Stimulated activated CD8-positive, alpha-beta memory T cell treated with anti-CD3 and anti-CD28 coated beads, Interleukin-4, amount 100 ng/mL, for 1 hour (primary cell): ENCODE measurements at places on chromosomes 6 and 20.

DNA sequence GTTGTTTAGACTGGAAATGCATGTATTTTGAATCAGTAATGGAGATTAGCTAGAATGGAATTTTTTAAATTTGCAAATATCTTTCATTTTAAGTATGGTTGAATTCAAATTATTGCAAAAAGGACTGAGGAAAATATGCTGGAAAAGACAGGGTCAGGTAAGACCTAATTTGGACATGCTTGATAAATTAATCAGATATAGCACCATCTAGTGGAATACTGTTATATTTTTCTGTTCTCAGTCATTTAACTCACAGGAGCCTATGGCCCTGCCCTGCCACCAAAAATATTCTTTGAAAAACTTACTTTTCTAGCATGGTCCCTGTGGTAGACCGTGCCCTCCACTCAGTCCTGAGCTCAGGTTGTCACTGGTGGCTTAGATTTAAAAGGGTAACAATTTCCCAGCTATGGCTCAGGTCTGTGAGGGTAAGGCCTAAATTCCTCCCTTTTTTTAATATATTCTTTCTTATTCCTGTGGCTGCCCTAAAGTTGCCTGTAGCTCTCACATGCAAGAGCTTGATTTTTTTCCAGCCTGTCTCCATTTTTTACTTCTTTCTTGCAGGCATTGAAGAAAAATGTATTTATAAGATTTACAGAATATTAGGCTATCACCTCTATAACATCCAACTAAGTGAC, 25.3 kb upstream of the KIAA1586 start:
- DNase-seq = no peak

- DNase-seq = no peak
Observed at GRCh38 chr6:105896052-105896820, 189.9 kb upstream of the PRDM1 start.

GRCh38 chr6:25336996-25337395, 57.8 kb downstream of the CARMIL1 start:
- no peak for DNase-seq

GRCh38 chr6:119602215-119603178, 252.9 kb upstream of the MAN1A1 start:
- no peak for DNase-seq

DNA sequence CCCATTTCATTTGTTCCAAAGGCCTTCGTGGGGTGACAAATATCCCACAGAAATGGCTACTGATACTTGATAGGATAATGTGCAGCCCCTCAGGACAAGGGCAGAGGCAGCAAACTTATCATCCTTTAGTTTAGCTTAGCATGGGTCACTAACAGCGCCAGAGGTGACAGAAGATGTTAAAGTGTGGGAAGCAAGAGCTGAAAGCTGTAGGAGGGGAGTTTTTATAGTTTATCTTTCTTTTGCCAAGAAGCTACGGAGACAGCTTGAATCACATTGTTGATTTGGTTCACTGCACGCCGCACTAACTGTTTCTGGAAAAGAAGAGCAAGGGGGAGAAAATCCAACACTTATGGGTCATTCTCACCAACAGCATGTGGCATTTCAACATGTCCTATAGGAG, 773.9 kb upstream of the MMS22L start:
- no peak for DNase-seq

DNA sequence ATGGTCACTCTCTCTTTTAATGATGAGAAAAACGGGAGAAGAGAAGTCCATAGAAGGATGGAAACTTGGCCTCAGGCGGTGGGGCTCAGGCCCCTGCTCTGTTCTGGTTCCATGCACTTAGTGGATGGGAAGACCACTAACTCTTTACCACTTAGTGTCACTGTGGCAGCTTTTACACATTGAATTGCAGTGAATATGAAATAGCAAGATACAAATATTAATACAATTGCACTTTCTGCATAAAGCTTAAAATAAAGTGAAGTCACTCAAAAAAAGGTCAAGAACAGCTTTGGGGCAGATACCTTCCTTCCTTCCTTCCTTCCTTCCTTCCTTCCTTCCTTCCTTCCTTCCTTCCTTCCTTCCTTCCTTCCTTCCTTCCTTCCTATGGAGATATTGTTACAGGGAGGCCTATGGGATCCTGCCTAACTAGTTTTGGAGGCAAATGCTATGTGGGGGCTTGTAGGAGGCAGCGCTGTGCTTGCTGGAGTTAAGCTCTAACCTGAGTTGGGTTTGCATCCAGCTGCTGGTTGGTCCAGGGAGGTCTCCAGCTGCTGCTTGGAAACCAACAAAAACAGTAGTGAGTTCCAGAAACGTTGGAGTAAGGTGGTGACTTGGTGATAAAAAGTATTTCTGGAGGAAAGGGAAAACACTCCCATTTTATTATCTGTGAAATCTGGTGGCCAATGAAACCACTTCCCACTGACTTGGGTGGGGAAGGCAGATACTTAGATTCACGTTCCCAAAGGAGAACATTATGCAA, 62.3 kb upstream of the NKX2-2 start:
- no peak for DNase-seq

DNA sequence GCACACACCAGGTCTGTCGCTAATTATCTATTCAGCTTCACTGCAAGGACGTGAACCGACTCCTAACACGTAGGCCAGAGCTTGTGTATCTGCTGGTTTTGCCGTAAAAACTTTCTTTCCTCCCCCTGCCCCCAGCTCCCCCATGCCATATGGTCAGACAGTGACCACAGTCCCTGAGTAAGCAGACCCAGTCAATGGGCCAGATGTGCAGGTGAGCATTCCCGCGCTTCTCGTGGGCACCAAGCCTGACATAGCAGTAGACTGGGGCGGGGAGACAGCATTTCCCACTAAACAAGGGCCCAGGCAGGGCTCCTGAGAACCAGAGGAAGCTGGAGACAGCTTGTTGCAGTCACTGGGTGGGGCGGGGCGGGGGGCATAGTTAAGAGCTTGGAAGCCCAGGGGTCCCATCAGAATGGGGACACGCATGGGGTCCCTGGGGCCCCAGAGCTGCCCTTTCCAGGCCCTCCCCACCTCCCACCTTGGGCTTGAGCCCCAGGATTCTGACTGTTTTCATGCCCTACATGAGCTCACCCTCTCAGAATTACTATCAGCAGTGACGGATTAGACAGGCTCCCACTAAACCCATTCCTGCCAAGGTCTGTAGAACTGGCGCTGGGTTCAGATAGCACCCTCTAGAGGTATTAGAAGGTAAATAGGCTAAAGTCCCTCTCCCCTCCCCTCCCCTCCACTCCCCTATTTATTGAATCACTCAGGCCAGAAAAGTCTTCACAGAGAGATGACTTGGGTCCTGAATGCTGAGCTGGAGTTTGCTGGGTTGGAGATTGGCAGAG, 51.8 kb downstream of the CDH26 start:
- no peak for DNase-seq

DNA sequence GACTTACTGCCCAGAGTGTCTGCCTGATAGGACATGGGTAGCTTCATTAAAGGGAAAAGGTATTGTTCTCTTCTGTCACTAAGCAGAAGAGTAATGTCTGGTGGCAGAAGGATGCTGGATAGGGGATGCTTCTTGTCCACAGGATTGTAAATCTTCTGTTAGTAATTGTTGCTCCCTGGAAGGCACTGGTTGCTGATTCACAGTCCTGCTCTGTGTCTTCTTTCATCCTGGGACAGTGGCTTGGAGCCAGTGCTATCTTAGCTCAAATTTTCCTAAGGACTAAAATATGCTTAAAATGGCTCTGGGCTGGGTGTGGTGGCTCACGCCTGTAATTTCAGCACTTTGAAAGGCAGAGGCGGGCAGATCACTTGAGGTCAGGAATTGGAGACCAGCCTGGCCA, 48.0 kb downstream of the SYTL3 start:
- no peak for DNase-seq

DNA sequence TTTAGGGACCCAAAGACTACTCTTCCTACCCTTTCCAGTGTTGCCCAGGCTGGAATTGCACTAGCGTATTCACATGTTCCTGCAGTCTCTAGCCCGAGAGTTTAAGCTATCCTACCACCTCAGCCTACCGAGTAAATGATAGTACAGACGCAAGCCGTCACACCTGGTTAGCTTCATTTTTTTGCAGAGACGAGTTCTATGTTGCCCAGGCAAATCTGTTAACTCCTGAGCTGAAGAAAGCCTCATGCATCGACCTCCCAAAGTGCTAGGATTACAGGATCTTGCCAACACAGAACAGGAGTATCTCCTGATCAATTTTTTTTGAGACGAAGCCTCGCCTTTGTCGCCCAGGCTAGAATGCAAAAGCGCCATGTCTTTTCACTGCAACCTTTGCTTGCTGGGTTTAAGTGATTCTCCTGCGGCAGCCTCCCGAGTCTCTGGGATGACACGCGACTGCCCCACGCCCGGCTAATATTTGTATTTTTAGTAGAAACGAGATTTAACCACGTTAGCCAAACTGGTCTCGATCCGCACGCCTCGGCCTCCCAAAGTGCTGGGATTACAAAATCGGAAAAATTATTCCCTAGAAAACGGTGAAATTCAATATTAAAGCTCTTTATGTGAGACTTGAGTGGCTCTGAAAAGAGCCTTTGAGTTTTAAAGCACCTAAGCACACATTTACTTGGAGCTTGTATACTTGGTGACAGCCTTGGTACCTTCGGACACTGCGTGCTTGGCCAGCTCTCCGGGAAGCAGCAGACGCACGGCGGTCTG, 128.5 kb downstream of the HFE start:
- DNase-seq = no peak

DNA sequence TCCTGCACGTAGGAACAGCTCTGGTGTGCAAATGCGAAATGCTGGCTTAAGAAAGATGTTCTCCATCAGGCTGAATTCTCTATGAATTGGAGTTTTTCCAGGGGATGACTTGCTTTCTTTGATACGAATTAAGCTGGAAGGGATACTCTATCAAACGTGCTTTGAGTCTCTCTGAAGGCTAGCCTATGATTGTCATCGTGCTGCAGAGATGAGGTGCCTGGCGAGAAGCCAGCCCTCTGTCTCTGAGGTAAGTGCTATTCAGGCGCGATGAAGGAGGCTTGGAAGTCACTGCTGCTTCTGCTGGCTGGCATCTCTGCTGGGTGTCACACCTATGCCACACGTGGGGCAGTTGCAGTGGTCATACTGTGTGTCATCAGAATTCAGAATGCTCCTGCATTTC, 223.7 kb downstream of the TAF4 start:
- DNase-seq = no peak

DNA sequence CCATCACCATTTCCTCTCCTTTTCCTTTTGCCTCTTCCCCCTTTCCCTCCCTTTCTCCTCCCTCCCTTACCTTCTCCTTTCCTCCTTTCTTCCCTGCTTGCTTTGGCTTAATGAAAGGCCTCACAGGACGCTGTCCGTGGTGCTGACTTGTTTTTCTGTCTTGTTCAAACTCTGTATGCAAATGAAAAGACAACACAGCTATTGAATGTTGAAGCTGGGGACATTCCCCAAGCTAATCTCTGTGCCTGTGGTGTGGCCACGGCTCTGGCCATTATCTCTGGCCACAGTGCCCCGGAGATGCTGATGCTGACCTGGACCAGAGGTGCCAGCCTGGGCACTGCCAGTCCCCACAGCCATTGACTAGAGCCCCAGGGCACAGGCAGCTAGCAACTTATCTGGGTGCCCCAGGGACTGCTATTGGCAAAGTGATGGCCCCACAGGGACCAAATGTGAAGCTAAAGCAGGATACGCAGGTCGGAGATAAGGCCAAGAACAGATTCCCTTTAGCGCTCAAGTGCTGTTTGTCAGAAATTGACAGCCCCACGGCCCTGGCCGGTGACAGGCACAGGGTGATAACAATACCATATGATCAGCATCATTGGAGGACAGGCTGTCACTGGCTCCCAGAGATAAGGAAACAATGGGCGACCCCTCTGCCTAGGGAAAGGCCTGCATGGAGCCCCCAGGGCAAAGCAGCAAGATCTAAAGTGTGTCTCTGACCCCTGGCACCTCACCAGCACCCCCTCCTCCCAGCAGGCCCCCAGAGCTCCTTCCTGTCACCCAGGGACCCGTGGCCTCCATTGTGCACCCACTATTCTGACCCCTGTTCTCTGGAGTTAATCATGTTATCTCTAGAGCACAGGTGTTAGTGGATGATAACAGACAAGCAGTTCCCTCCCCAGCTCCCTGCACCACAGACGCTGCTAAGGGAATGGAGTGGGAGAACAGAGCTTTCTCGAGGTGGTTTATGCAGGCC, 31.6 kb upstream of the SLC32A1 start:
- DNase-seq = peak; percentile 11

DNA sequence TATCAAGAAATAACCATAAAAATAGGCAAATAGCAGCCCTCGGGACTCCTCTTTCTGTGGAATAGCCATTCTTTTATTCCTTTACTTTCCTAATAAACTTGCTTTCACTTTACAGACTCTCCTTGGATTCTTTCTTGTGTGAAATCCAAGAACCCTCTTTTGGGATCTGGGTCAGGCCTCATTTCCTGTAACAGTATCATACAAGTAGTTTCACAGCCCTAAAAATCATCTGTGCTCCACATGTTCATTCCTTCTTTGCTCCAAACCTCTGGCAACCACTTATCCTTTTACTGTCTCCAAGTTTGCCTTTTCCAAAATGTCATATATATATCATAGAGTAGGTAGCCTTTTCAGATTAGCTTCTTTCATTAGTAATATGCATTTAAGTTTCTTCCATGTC, 13.5 kb upstream of the NT5E start:
- no peak for DNase-seq

DNA sequence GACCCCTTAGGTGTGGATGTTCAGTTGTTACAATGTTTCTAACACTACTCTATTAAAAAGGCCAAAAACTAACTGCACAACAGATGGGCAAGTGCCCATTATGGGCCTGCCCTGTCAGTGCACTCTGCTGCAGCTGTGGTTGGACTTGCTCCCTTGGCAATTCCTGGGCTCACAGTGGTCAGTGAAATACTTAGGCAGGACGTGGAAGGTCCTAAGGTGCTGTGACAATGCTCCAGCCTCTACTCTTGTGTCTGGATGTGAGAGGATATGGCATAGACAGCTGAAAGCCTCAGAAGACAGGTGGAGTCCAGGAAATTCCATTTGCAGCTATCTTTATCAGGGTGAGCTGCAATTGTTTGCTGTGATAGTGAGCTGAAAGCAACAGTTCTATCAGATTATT, 136.5 kb upstream of the OLIG3 start:
- DNase-seq = no peak

- peak; percentile 32 for DNase-seq
Observed at GRCh38 chr6:142112451-142113061, 20.2 kb upstream of the GJE1 start.

DNA sequence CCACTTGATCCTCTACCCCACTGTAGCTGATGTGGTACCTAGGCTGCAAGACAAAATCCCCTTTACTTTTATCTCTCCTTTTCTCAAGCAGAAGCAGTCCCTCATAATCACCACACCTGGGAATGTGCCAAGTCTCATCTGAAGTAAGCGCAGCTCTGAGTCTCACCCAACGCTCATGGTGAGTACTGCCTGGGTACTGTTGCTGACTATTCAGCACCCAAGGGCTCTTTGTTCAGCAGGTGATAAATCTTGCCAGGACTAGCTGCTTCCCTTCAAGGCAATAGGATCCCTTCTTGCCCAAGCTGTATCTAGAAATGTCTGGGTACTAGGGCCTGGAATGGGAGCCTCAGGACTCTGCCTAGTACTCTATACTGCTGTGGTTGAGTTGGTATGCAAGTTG, 70.9 kb downstream of the GCLC start:
- no peak for DNase-seq
